ENCODE measurements at places on chromosomes 6 and 20. TPM values are rescaled to one million over a fixed set of nuclear protein-coding genes. Genes with fewer than 3 reads are reported as not detected.

PTP4A1 gene
- total RNA-seq: 28.7 TPM

SIM1 gene
- not detected for total RNA-seq

EYS gene
- total RNA-seq: not detected

ACAT2 gene
- total RNA-seq: 66.0 TPM
